ENCODE measurements at places on chromosomes 7 and 10. TPM values are rescaled to one million over a fixed set of nuclear protein-coding genes. Genes with fewer than 3 reads are reported as not detected.
A peak's percentile ranks its signal among the peaks of the same experiment; 100 is the strongest.

CRYGN gene
- total RNA-seq: not detected

GRCh38 chr7:110442381-110442837 is 648.5 kb upstream of the LRRN3 start:
- peak; percentile 67 for DNase-seq

VPS37D gene
- total RNA-seq: 2.4 TPM

DNA sequence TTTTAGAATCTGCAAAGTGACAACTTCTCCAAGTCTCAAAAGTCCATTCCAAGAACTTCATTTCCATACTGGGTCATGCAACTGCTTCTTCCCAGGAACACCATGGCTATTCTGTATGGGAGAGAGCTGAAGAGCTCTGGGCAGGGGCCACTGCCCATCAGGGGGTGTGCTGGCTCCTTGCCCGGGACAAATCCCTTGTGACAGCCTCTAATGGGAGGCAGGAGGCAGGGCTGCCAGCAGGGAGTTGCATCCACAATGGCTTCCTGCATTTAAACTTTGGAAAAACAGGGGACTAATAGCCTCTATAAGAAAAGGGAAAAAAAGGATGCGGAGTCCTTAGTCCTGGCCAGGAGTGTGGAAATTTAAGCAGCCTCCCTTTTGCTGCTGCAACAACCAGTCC is 18.4 kb upstream of the FRMD4A start:
- no peak for DNase-seq

GRCh38 chr7:16484453-16485158 is 19.1 kb upstream of the SOSTDC1 start:
- peak; percentile 95 for DNase-seq

DNA sequence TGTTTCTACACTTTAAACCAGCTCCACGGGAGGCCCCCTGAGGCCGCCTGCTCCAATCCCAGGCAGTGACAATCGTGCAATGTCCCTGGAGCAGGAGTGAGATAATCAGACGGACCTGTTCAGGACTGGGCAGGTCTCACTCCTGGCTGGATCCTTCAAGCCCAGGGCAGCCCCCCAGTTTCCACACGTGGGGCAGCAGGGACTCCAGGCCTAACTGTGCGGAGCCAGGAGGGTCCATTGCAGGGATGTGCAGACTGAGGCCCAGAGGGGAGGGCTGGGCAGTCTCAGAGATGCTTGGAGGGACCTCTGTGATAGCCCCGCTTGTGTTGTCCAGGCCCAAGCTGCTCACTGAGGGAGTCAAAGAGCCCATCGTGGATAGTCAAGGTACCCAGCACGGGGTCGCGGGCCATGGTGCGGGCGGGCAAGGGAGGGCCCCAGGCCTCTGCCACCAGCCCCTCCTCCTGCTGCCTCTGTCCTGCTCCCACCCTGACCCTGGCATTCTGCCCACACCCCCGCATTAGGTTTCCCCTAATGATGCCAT is 110.5 kb upstream of the KCTD7 start:
- no peak for DNase-seq

DNA sequence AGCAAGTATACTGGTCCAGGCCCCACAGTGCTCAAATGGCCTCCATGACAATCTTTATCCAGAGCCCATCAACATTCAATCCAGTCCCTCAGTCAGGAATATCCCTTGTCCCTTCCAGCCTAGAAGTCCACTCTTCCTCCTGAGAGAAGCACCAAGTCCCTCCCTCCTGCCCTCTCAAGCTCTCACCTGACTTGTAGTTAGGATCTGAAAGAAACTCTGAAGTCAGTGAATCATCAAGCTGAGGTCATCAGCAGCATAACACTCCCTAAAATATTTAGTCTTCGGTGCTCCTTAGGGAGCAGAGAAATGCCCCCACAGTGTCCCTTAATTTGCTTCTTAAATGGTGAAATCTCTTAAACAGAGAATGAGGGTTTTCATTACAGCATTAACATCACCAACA is 31.0 kb downstream of the GRM8 start:
- peak; percentile 25 for DNase-seq

DNA sequence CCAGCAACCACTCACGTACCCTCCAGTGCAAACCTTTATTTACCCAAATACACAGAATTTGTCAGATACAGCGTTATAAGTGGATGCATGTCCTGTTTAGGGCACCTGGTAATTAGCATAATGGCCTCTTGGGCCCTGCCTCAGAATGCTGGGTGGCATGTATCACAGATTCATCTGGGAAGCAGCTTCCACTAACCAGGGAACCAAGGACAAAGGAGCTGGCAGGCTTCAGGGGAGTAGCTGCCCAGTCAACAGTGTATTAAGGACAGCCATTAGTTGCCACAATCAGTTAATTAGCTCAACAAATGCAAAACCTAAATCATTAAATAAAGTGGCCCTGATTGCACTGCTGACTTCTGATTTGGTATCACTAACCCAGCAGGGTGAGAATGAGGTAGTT is 105.7 kb downstream of the RAPGEF5 start:
- DNase-seq: no peak

- DNase-seq: no peak
Measured at GRCh38 chr10:51421853-51422252, 277.5 kb downstream of the CSTF2T start.

AKR1B15 gene
- total RNA-seq: under 0.01 TPM

- peak; percentile 20 for DNase-seq
Measured at GRCh38 chr7:152574892-152575548, 100.9 kb downstream of the XRCC2 start.

DDX50 gene
- total RNA-seq: 73.7 TPM

LRRN3 gene
- total RNA-seq: not detected

DNA sequence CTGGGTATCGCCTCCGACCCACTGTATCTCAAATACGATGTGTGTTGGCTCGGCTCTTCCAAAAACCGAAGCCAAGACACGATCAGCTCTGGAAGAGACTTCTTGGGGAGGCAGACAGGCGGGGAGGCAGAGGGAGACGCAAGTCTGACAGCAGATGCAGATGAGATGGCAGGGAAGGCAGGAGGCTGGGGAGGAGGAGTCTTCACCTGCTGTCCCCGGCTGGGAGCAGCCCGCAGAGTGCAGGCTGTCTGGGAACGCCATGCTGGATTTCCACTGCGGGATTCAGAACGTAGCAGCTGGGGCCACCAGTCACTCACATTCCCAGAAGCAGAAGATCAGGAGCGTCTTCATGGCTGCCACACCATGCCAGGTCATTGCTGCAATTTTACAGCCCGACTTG is 29.4 kb downstream of the CTBP2 start:
- DNase-seq: no peak

- DNase-seq: no peak
Measured at GRCh38 chr10:93299606-93300287, 182.4 kb downstream of the MYOF start.

GRCh38 chr7:128167791-128168666 is 73.0 kb upstream of the LEP start:
- DNase-seq: no peak

GRCh38 chr7:56105508-56105907 is 768 bp downstream of the CHCHD2 start:
- peak; percentile 84 for DNase-seq

- no peak for DNase-seq
Measured at GRCh38 chr7:149422914-149423301, 38.0 kb downstream of the ZNF777 start.

GRCh38 chr10:46018453-46019176 is 11.8 kb downstream of the NCOA4 start:
- no peak for DNase-seq

- DNase-seq: peak; percentile 7
Measured at GRCh38 chr10:72173619-72174296, 42.1 kb upstream of the ANAPC16 start.

BLVRA gene
- 39.4 TPM for total RNA-seq

DNA sequence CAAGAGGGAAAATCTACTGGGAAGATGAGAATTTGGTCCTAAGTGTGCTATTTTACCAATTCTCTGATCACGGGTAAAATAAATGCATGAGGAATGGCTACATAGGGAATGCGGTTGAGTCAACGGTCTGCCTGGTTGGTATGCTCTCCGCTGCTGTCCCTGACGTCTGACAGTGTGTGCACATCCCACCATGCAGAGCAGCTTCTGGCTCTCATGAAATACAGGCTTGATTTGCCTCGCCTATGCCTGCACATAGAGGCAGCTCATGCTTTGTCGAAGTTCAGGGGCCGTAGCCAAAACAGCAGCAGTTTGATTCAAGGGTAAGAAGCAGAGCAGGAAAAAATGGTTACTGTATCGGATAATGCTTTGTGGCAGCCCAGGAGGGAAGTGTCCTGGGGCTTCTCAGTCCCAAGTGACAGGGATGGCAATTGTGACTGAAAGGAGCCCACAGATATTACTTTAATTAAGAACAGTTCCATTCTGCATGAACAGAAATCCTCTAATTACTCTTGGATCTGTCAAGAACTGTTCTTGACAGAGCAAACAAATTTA is 268.4 kb upstream of the SLC26A5 start:
- DNase-seq: no peak

BLNK gene
- 9.2 TPM for total RNA-seq
